ENCODE measurements at places on chromosomes 12 and 14.

DNA sequence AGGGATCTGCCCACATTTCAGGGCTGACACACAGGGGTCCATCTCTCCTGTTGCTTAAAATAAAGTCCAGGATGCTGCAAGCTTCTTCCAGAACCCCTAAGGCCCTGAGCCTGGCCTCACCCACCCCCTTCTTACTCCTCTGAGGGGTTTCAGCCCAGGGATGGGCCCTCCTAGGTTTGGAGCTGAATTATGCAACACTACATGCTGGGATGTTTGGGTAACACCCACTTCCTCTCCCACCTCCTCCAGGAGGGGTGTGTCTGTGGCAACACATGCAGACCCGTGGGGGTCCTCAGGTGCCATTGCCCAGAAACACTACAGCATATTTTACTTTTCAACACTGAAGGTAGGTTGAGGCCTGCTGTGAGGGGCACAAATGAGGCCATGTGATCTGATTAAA lies 5.4 kb downstream of the FBLN5 start:
- DNase-seq = no peak

GRCh38 chr14:75005357-75005756 lies 2.6 kb downstream of the EIF2B2 start:
- DNase-seq = no peak

DNA sequence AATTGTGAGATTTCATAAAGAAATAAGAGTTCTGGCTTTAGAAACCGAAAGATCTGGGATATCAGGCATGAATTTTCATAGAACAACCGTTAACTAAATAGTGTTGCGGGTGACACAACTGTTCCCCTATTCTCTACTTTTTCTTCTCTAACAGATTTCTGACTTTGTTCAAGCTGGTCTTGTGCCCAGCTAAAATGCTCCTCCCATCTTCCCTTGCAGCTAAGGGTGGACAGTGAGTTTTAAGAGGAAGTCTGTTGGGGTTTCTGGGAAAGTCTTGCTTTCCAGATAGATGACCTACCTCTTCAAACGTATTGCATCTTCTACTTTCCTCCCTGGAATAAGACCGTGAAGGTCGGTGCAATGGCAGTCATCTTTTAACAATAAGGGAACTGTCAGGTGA lies 18.7 kb downstream of the CCDC63 start:
- no peak for DNase-seq

- no peak for DNase-seq
These were observed 1098.7 kb downstream of the BCL11B start for GRCh38 chr14:98173305-98173704.

DNA sequence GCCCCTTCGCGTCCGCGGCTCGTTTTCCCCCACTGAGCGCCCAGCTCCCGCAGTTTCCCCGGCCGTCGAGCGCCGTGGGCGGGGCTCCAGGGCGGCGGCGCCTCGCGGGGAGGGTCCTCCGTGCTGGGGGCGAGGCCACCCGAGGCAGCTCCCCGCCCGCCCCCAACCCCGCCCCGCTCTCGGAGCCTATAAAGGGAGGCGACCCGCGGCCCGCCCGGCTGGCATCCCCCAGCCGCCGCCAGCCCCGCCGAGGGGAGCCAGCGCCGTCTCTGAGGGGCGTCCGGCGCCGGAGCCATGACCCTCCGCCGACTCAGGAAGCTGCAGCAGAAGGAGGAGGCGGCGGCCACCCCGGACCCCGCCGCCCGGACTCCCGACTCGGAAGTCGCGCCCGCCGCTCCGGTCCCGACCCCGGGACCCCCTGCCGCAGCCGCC lies at the start of gene TAMALIN:
TSS of gene TAMALIN (plus strand) at position 221 of the 432 bp plus-strand sequence. CDS start at position 295, 74 bp downstream.
- no peak for DNase-seq

GRCh38 chr12:105431537-105432100 lies 101.1 kb downstream of the C12orf75 start:
- DNase-seq = no peak

DNA sequence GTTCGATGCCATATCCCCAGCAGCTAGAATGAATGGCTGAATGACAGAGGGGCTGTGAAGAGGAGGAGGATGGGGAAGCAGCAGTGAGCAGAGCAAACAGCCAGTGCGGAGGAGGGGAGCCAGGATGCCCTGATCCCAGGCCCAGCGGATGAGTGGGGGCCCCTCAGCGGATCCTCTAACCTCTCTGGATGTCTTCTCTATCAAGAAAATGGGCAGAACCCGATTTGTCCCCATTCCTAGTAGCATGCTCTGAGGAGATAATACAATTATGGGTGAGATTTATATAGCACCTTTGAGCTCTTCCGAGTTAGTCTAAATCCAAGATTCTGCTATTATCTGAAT lies 30.0 kb upstream of the RPLP0 start:
- no peak for DNase-seq

GRCh38 chr14:74840603-74841030 lies 35.3 kb downstream of the PROX2 start:
- DNase-seq = no peak

GRCh38 chr14:92495027-92495426 lies 18.6 kb upstream of the RIN3 start:
- DNase-seq = no peak

- DNase-seq = no peak
These were observed 57.3 kb upstream of the E2F7 start for GRCh38 chr12:77122661-77123060.

GRCh38 chr12:110860833-110861296 lies 14.1 kb downstream of the CCDC63 start:
- no peak for DNase-seq
